ENCODE measurements at places on chromosomes 4 and X. TPM values are rescaled to one million over a fixed set of nuclear protein-coding genes. Genes with fewer than 3 reads are reported as not detected.

DNA sequence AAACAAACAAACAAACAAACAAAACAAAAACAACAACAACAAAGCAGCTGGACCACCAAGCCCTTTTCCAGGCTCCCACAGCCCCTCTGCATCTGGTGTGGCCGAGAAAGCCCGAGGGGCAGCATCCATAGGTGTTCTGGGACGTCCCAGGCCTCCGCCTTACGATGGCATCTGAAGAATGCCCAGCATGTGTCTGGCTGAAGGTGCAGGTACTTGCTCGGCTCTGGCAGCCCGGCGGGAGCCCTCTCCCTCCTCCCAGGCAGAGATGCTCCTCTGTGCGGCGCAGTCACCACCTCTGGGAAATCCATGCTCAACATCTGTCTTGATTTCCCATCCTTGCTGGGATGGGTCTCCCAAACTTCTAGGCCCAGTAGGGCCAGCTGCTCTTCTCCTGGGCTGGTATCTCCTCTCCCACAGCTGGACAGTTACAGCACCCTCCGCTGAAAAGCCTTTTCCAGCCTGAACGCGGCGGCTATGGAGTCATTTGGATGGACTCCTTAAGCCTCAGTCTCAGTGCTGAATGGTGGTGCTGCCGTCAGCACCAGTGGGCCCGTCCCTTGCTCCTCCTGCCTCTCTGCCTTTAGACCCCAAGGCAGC is 4.3 kb downstream of the PSAPL1 start:
- no peak for DNase-seq

GRCh38 chr4:5478169-5478568 is 230.2 kb downstream of the EVC2 start:
- no peak for DNase-seq

GRCh38 chrX:121011254-121011653 is 25.7 kb upstream of the CT47A1 start:
- no peak for DNase-seq

DNA sequence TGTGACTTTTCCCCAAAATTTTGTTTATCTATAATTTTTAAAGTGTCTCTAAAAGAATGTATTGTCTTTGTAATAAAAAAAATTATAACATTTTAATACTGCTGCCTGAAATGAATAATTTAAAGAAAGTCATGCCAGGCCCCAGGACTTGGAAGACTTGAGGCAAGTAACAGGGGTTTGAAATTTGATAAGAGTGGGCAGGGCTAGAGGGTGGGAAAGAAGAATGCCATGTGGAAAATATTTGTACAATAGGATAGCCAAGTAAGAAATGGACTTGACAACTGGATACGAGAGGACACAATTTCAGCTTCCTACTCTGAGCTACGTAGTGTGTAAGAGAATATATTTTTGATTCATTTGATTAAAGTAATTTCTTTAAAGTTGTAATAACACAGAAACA is 36.9 kb upstream of the ANKRD50 start:
- DNase-seq: no peak

GRCh38 chr4:81919223-81919622 is 447.5 kb upstream of the RASGEF1B start:
- DNase-seq: no peak

The BEX1 gene
- total RNA-seq: 0.84 TPM

The KLHL4 gene
- not detected for total RNA-seq

Data from activated naive CD8-positive, alpha-beta T cell treated with anti-CD3 and anti-CD28 coated beads for 36 hours (primary cell).